Chondrocyte (in vitro differentiated cells): ENCODE measurements at places on chromosomes 5 and 9.

- no peak for DNase-seq
Measured at GRCh38 chr9:136896027-136896426, 9.7 kb downstream of the TRAF2 start.

- DNase-seq, result no peak
Measured at GRCh38 chr5:78127875-78128274, 166.6 kb downstream of the AP3B1 start.

- no peak for DNase-seq
Measured at GRCh38 chr9:5459289-5459829, 9.0 kb downstream of the CD274 start.

DNA sequence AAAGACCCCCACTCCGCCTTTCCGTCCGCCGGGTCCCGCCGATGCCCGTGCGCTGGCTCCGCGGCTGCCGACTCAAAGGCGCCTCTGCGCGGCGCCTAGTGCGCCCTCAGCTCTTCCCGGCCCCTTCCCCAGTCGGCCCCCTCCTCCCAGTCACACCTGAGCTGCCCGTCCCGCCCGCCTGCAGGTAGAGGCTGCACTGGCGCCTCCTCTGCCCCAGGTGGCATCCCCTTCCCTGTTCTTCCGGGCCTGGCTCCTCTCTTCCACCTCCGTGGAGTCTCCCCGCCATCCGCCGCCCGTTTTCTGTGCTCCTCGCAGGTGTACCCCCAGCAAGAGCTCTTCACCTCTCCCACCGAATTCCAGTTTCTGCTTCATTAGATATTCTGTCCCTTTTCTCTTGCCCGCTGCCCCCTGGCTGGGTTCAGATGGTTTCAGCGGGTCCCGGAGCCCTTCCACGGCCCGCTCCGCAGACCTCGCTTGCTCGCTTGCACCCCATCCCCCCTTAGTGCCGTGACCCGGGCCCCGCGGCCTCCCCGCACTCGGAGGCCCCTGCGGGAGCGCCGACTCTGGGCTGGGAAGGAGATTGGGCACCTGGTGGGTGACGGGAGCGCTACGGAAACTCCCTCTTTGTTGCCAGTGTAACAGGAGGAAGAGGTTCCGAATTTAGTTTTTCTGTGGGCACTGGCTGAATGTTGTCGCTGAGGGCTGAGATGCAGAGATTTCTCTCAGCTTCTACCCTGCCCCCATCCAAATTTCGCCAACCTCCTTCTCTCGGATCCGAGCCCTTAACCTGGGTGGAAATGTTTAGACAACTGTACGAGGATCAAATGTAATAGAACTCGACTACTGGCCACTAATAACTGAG, 809 bp downstream of the SLC44A1 start:
- no peak for DNase-seq

- DNase-seq, result no peak
Measured at GRCh38 chr5:73835726-73836125, 209.7 kb downstream of the ARHGEF28 start.

DNA sequence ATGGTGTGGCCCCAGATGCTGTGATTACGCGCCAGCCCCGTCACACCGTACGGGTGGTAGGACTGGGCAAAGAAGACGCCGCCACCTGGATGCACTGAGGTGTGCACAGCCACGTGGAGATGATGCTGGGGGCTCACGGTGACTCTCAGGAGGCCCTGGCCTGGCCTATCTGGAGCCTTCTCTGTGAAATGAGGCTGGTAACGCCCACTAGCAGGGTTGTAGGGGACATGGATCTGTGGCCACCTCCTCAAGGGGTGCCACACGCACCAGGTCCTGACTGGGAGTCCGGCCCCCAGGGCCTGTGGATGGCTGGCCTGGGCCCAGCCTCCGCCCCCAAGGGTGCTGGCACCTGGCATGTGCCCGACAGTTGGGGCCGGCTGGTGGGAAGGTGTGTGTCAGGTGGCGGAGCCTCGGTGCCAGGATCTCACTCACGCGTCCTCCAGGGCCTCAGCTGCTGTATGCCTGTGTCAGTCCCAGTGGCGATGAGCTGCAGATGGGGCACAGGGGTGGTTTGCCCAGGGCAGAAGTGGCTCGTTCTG, 32.4 kb downstream of the NEK6 start:
- DNase-seq, result no peak

GRCh38 chr5:112189391-112189790, 229.7 kb downstream of the EPB41L4A start:
- no peak for DNase-seq

GRCh38 chr5:57382655-57383054, 100.0 kb downstream of the ACTBL2 start:
- no peak for DNase-seq

- peak; percentile 87 for DNase-seq
Measured at GRCh38 chr9:93119953-93120845, 13.9 kb downstream of the NINJ1 start.

GRCh38 chr5:156686796-156687195, 163.3 kb upstream of the PPP1R2B start:
- DNase-seq, result no peak
